ENCODE measurements at places on chromosomes 7 and 10. TPM values are rescaled to one million over a fixed set of nuclear protein-coding genes. Genes with fewer than 3 reads are reported as not detected.

VWDE gene
- polyA plus RNA-seq, result 0.10 TPM

CLDN4 gene
- 0.15 TPM for polyA plus RNA-seq

SLC26A4 gene
- 0.79 TPM for polyA plus RNA-seq

PVRIG gene
- polyA plus RNA-seq, result not detected

RSPH10B2 gene
- polyA plus RNA-seq, result not detected

WIPF3 gene
- 0.01 TPM for polyA plus RNA-seq

ACTR3C gene
- polyA plus RNA-seq, result 0.33 TPM

NUTM2A gene
- polyA plus RNA-seq, result 0.75 TPM

SLC16A9 gene
- polyA plus RNA-seq, result 0.38 TPM

CDK5 gene
- 38.2 TPM for polyA plus RNA-seq

FOXP2 gene
- 0.25 TPM for polyA plus RNA-seq

C10orf53 gene
- polyA plus RNA-seq, result not detected

DYDC2 gene
- not detected for polyA plus RNA-seq

OR6V1 gene
- polyA plus RNA-seq, result not detected

PAX2 gene
- not detected for polyA plus RNA-seq

NUDT13 gene
- polyA plus RNA-seq, result 1.6 TPM

EBLN1 gene
- polyA plus RNA-seq, result not detected

CALCR gene
- polyA plus RNA-seq, result not detected

CYP3A4 gene
- not detected for polyA plus RNA-seq

CRHR2 gene
- polyA plus RNA-seq, result not detected

ZNF727 gene
- polyA plus RNA-seq, result not detected

MMP21 gene
- polyA plus RNA-seq, result not detected

TAF6 gene
- 34.1 TPM for polyA plus RNA-seq

PEX1 gene
- polyA plus RNA-seq, result 8.4 TPM

GRB10 gene
- 43.7 TPM for polyA plus RNA-seq

OPN1SW gene
- polyA plus RNA-seq, result not detected

Data from endothelial cell of umbilical vein (primary cell).